ENCODE measurements at places on chromosomes 5 and 9.

- no peak for DNase-seq
Observed at GRCh38 chr9:82968816-82969215, 94.1 kb downstream of the RASEF start.

GRCh38 chr9:73411494-73411893, 259.8 kb downstream of the ANXA1 start:
- no peak for DNase-seq

DNA sequence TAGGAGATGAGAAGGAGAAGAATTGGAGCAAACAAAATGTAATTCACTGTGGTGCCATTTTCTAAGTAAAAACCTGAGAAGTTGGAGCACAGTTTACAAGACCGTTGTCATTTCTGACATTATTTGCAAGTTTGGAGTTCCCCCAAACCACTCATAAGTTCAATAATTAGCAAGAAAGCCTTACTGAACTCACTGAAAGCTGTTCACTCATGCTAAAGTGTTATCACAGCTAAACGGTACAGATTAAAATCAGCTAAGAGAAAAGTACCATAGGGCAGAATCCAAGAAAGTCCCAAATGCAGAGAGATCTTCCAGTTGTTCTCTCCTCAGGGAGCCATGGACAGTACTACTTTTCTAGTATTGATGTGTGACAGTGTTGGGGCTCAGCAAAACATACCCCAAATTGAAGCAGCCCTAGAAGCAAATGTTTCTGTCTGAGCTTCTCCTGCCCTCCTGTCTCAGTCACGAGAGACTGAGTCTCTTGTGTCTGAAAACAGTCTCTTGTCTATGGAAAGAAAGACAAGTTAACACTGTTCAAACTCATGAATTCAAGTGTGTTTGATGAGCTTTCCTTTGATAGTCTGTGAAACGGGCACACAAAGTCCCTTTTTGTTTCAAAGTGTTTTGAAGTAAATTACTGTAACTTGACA, 221.2 kb downstream of the GABRG2 start:
- no peak for DNase-seq

- no peak for DNase-seq
Observed at GRCh38 chr5:99070822-99071221, 142.0 kb upstream of the CHD1 start.

GRCh38 chr5:178356431-178356872, 123.8 kb upstream of the PHYKPL start:
- no peak for DNase-seq

GRCh38 chr9:104094534-104095015, 466 bp downstream of the SMC2 start:
- no peak for DNase-seq

DNA sequence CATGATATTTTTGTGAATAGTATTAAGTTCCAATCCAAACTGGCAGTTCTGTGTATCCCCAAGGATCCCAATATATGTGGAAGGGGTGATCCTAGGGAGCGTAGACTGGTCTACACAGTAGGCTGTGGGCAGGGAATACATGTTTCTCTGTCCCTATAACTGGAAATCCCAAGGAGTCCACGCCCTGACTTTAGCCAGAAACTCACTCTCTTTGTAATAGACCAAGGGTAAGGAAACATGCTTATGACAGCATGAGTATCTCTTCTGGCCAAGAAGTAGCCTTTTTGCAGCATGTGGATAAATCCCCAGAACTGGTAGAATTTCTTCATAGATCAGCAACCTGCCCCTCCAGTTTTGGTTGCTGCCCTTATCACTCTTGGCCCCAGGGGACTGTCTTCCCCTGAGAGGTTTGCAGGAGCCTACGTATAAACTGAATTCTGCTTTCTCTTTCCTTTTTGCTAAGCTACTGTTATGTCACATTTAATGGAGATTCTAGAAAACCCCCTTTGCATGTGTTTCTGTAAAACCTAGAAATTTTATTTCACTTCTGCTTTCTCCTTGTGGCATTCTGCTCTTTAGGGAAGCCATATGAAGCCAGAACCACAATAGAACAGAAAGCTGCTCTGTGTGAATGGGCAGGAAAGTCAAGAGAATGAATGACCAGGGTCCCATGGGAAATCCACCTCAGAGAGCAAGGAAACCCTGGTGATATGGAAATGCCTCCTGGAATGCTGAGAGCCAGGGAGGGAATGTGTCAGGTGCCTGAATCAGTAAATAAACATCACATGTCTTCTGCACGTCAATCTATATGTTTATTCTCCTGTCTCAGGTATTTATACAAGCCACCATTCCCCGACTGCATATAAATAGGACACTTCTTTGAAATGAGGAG, 3.5 kb downstream of the IFNA2 start:
- DNase-seq, result peak; percentile 54

DNA sequence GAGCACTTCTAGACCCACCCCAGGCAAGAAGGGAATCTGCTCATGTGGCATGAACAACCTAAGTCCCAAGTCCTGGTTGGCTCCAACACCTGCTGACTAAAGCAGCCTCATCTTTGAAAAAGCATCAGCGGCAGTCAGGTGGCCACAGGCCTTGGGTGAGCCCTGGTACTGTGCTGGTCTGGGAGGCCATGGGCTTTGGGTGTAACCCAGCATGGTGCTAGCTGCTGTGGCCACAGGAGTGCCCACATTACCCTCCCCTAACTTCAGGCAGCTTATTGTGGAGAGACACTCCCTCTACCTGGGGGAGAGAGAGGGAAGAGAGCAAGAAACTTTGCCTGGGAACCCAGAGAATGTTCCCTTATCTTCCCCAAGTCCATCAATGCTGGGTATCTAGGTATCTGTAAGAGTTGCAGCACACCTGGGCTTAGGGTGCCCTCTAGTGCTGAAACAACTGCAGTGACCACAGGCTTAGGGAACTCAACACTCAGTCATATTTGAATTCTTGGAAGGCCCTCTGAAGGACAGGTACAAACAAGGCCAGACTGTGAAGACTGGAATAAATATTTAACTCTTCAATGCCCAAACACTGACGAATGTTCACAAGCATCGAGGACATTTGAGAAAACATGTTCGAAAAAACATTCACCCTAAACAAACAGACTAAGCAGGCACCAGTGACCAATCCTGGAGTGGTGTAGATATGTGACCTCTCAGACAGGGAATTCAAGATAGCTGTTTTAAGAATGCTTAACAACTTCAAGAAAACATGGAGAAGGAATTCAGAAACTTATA, 69.9 kb upstream of the OR2K2 start:
- DNase-seq, result no peak

DNA sequence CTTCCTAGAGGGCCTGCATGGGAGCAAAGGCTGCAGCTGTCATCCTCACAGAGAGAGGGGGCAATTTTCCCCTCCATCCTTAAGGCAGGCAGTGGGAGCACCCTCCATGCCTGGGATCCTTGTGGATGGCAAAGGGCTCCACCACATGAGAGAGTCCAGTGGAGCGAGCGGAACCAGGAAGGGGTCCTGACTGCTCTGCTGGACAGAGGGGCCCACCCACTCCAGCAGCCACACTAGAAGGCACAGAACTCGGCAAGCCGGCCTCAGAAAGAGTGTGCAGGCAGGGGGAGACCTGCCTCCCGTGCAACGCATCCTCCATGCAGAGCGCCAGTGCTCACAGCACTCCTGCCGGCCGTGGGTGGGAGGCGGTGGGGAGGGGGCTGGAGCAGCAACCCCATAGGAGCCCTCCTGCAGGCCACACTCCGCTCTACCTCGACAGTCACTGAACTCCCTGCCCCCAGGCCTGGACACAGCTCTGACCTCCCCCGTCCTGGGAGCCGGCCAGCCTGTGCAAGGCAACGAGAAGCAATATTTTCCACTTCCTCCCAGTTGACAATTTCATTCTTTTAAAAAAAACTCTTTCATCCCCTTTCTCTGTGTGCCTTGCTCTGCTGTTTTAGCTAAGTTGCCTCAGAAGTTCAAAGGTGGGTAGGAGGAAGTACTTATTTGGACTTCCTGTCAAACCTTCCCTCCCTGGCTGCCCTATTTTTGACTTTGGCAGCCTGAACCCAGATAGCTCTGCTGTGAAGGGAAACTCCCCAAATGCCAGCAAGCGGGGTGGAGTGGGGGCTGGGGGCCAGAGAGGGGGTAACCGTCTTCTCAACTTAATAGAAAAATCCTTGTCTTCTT, 5.3 kb upstream of the LCP2 start:
- DNase-seq, result peak; percentile 40

DNA sequence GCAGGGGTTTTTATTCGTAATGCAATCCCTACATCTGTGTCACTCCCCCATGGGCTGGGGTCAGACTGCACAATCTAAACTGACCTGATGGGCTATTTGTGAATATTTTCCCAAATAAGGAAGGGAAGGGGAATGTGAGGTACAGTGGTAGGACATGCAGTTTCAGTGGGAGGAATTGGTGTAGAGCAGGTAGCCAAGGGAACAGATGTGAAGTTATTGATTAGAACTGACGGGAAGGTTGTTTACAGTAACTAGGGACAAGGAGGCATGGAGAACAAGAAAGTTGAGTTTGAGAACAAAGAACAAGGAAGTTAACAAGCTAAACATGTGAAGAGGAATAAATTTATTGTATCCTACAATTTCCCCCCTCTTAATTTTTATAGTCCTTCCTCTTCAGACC, 104.8 kb downstream of the CFAP95 start:
- DNase-seq, result no peak

GRCh38 chr5:130126746-130127145, 222.5 kb downstream of the CHSY3 start:
- DNase-seq, result no peak

DNA sequence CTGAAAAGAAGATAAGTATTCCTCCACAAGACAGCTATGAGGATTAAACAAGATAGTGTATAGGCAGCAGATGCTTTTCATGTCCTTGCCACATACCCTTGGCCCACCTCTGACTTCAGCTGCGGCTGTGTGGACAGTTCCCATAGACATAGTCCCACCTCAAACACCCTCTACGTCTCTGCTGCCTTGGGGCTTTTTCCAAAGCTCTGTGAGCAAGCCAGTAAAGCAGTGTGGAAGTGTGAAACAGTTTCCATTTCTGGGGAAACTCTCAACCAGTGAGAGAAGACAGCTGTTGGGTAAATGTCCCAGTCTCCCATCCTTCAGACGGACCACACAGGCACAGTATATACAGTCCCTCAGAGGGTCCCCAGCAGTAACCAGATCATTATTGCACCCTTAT, 125.5 kb downstream of the CDK5RAP2 start:
- no peak for DNase-seq

DNA sequence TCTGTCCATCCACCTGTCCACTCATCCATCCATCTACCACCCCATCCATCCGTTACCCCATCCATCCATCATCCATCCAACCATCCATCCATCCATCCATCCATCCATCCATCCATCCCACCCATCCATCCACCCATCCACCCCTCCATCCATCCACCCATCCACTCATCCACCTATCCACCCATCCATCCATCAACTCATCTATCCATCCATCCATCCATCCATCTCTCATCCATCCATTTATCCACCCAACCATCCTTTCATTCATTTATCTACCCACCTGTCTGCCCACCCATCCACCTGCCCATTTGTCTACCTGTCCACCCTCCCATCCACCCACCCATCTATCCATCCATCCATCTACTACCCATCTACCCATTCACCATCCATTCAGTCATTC, 84.1 kb upstream of the ASS1 start:
- DNase-seq, result no peak

DNA sequence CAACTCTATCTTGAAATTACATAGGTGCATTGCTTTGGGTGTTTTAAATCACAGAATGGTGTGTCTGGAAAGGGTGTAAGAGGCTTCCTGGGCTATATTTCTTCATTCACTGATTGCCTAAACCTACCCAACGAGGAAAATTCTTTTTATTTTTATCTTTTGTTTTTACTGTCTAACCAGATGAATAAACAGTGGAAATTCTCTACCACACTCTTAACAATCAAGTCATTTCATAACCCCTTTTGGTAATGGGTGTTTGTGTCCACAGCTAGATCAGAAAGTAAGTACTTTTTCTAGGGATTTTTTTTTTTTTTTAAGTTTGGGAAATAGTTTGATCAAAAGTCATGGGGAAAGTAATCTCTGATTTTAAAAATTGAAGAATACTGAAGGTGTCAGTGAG, 27.6 kb upstream of the C5orf47 start:
- no peak for DNase-seq

GRCh38 chr9:72356041-72356582, 8.9 kb downstream of the ZFAND5 start:
- DNase-seq, result no peak

DNA sequence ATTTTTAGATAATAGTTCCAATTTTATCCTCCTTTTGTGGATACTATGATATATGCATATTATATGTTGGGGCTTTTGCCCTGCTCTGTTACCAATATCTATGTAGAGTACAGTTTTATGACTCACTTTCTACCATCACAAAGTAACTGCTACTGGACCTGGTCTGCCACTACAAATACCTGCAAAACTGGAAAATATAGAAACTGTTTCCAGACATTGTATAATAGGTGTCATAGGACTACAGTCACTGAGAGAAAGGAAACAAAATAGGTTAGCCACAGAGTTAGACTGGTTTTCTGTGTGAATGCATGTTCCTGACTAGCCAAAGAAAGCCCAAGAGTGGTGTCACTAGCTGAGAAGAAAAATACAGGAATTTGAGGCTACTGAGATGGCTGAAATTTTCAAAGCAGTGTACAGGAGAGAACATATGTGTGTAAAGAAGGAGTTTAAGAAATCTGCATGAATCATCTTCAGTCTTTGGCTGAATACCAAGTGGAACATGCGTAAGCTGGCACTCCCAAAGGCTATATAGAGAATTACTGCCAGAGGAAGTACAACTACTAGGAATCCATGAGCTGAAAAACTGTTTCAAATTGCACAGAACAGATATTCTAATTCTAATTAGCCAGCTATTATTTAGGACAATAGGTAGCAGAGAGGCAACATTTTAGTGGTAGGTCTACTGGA, 29.0 kb upstream of the FAM174A start:
- DNase-seq, result no peak

- DNase-seq, result no peak
Observed at GRCh38 chr9:137902646-137903045, 25.1 kb downstream of the CACNA1B start.

All from Peyer's patch (tissue), 4 donors.